ENCODE measurements at places on chromosomes 2 and 18.

- DNase-seq = no peak
Observed at GRCh38 chr2:19336781-19337180, 21.6 kb downstream of the OSR1 start.

GRCh38 chr2:236841389-236841788, 244.3 kb upstream of the COPS8 start:
- DNase-seq = no peak

DNA sequence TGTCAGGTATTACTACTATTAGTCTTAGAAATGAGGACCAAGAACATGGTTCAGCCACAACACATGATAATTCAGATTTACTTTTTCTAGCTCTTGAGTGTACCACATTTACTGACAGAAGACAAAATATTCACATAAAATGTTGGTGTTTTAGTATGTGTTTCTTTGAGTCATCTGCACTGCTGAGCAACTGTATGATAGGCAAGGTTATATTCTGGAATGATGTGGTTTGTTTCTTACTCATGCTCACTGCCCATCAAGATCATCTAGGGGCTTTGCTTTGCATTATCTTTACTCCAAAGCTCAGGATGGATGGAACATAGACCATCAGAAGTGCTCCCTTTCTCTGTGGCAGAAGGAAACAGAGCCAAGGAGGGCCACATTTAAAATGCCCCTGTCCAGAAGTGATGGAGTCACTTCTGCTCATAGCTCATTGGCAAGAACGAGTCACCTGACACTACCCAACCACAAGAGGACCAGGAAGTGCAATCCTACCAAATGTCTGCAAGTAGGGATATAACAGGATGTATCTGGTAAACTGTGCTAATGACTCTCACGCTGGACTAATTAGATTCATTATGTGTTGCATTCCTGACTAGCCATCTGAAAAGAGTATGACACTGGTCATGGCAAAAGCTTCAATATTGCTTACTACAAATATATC, 81.5 kb downstream of the DIS3L2 start:
- no peak for DNase-seq

DNA sequence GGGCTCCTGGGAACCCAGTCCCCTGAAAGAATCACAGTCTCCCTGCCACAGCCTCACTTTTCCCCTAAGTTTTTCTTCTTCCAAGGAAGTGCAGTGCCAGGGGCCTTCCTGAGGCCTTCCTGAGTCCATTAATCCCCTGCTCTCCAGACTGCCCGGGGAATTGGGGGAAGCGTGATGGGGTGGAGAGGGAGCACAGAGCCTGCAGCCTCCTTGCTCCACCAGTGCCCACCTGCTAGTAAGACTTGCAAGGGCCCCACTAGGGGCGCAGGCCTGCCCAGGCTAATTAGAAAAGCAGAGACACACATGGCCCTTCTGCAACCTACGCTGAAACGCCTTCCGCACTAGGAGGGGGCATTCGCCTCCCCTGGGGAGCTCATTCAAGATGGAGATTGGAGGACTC, 110.6 kb downstream of the MRO start:
- no peak for DNase-seq

- no peak for DNase-seq
Observed at GRCh38 chr2:112310906-112311305, 35.5 kb downstream of the ZC3H6 start.

GRCh38 chr2:80002568-80003157, 301.9 kb downstream of the LRRTM1 start:
- DNase-seq = no peak

DNA sequence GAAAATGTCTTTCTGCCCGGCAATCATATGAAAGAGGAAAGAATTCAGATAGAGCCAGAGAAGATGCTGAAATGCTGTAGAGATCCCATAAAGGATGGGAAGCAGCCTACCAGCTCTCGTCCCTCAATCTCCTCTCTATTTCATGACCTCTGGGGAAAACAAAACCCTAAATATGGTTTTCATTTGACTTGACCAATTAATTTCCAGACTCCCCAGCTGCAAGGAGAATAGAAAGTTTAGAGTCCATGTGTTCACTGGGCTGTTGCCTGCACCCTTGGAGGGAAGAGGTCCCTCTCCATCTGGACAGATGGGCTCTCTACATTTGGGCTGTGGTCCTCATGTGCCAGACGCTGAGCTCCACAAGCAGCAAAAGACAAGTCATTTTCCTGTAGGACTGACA, 40.6 kb downstream of the CAPN13 start:
- no peak for DNase-seq

DNA sequence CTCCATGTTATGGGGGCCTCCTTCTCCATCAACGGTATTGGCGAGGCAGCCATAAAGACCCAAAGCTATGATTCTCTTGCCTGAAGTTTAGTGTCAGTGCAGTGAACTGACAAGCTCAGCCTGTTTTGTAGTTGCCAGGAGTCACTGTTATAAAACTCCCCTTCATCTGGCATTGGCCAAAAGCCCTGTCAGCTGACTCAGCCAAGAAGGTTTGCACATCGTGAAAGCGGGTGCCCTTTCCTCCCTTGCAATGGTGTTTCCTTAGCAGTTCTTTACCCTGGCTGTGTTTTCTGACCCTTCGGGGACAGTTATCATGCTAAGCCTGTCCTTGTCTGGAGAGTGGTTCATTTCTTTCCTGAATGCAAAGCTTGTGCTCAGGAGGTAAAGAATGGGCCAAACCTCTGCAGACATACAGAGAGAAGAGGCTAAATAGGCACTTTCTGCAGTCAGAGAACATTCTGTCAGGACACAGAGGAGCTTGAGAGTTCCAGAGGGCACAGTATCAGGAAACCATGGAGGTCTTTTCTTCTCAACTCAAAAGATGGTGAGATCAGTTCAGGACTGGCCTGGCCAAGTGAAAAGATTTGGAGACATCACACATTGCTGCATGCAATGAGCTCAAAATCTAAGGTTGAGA, 414.2 kb downstream of the ZNF521 start:
- no peak for DNase-seq

- no peak for DNase-seq
Observed at GRCh38 chr2:196309691-196310090, 138.3 kb upstream of the STK17B start.

DNA sequence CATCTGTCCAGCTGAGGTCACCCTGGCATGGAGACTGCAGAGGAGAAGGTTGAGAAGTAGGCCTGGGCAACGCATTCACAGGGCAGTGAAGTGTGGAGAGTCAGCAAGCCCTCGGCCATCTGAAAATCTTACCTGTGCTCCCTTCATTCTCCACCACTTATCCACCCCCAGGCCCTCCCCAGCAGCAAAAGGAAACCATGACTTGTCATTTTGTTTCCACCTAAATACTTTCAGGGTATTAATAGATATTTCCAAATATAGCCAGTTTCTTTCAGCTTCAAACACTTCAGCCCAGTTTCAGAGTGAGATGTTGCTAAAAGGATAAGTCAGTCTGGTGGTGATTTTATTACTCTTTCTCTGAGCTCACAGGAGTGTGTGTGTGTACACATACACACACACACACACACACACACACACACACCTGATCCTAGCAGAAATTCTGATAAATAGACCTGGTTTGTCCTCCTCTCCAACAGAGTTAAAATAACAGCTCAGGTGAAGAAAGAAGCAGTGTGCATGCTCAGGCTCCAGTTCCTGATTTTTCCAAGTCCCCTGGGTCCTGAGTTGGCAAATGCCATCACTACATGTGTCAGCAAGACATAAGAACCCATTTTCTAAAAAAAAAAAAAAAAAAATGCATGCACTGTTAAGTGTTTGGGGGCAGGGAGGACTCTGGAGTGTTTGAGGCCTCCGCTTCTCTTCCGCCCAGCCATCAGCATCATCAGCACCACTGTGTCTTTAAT, 82.8 kb downstream of the LOXHD1 start:
- no peak for DNase-seq

DNA sequence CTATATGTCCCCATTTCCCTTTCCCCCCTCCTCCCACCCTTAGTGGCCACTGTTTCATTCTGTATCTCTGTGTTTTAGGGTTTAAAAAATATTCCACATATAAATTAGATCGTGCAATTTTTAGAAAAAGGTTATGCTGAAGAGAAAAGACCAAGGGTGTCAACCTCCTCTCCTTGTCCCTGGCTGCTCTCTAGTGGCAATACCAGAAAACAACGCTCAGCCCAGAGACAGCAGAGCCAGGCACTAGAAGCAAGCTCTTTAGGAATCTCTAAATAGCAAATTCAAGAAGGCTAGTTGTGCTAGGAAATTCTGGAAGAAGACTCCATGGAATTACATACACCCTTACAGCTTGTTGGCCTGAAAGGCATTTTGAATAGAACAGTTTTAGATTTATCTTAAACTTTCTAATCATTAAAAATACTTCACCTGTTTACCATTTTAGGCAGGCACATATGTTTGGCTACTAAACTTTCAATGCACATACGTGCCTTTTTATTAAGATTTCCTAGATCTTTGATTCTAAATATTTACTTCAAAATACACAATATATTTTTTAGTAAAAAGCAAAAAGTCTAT, 35.1 kb upstream of the RASGRP3 start:
- DNase-seq = no peak

GRCh38 chr2:55801436-55801835, 107.8 kb upstream of the PNPT1 start:
- no peak for DNase-seq

DNA sequence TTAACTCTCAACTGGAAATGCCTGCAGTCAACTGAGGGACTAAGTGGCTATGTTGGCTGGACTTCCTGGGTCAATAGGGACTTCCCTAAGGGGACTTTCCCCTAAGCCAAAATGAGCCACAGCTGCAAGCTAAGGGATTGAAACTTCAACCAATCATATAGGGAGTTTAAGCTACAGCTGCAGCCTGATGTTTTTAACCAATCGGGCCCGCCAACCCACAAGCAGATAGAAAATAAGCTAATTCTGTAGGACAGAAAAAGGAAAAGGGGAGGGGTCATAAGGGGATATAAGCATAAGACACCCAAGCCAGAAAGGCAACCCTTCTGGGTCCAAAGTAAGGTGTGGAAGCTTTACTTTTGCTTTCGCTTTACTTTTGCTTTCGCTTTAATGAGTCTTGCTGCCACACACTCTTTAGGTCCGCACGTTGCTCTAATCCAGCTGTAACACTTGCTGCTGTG, 927.5 kb downstream of the ERBB4 start:
- no peak for DNase-seq

DNA sequence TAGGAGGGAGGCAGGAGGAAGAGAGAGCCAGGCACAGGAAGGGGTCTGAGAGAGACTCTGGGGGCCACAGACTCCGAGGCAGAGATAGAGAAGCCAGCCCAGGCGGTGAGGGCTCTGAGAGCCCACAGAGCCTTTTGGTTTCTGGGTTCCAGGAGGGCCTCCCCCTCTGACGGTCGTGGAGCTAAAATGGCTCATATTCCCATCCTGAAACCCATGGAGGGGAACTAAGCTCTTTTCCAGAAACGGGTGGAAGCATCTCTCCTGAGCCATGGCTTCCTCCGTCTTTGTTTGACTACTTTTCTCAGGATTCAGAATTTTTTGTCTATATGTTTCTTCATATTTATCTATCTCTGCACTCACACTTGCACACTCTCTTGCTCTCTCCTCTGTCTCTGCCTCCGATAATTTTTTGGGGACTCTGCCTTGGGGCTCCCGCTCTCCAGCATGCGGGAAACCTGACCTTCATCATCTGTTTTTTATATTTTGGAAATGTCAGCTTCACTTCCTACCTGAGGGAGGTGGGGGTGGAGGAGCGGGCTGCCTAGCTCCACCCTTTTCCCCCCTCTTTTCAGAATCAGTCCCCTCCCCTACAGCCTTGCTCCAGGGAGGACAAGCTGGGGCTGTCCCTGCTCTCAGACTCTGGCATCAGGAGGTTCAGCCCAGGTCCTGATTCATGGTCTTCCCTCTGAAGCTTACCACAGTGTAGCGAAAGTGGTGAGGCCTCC, 5.0 kb upstream of the PKDCC start:
- no peak for DNase-seq

DNA sequence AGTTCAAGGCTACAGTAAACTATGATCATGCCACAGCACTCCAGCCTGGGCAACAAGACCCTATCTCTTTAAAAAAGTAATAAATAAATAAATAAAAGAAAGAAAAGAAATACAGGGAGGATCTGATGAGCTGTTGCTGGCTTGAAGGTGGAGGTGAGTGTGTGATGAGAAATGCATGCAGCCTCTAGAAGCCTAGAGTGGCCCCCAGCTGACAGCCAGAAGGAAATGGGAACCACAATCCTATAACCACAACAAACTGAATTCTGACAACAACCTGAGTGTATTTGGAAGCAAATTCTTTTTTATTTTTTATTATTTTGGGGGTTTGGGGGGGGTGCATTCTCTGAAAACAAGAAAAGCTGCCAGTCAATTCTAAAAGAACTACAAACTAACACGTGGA, 14.6 kb downstream of the NOL10 start:
- no peak for DNase-seq

DNA sequence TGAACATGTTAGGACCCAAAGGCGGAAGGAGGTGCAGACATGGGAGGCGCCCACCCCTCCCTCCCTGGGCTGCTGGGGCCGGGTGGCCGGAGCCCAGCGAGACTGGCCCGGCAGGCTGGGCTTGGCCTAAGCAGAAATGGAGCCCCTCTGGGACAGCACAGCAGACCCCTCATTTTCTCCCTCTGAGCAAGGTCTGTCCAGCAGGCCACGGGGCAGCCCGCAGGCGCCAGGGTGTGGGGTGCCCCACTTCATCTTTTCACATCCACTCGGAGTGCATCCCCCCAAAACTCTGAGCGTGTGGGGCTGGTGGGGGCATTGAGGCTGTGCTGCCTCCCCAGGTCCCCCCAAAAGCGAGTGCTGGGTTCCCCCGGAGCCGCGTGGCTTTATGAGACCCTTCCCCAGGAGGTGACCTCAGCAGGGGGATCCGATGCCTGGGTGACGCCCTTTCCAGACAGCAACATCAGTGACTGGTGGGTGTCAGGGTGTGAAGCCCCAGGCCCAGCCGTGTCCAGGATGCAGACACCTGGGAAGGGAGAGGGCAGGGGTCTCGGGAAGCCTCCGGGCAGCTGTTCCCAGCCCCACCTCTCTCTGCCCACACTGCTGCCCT, 36.7 kb upstream of the GPC1 start:
- DNase-seq = no peak

- DNase-seq = no peak
Observed at GRCh38 chr2:144438801-144439631, 80.9 kb downstream of the ZEB2 start.

- no peak for DNase-seq
Observed at GRCh38 chr2:103161456-103162289, 399.8 kb downstream of the TMEM182 start.

- no peak for DNase-seq
Observed at GRCh38 chr2:199910338-199911051, 598 bp upstream of the C2orf69 start.

DNA sequence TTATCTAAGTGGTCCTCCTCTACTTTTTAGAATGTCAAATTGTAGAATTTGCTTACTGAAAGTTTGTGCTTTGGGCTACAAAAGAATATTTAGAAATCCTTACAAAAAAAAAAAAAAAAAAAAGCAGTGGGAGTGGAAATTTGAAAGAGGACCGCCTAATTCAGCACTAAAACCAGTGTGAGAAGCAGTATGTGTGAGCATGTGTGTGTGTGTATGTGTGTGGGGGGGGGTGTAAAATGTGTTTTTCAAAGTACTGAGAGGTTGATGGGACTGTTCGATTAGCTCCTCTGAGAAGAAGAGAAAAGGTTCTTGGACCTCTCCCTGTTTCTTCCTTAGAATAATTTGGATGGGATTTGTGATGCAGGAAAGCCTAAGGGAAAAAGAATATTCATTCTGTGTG, at the start of gene VIT:
VIT (plus strand) TSS at position 175 of the 400 bp plus-strand sequence. CDS start 19,664 bp downstream, outside the sequence.
- DNase-seq = no peak

Data from NCI-H510A (cell line).